Aorta (tissue), 5 donors: ENCODE measurements at places on chromosomes 11 and 22. TPM values are rescaled to one million over a fixed set of nuclear protein-coding genes. Genes with fewer than 3 reads are reported as not detected.

- peak; percentile 45 for DNase-seq
Observed at GRCh38 chr11:1746956-1747752, 3.2 kb downstream of the IFITM10 start.

DNA sequence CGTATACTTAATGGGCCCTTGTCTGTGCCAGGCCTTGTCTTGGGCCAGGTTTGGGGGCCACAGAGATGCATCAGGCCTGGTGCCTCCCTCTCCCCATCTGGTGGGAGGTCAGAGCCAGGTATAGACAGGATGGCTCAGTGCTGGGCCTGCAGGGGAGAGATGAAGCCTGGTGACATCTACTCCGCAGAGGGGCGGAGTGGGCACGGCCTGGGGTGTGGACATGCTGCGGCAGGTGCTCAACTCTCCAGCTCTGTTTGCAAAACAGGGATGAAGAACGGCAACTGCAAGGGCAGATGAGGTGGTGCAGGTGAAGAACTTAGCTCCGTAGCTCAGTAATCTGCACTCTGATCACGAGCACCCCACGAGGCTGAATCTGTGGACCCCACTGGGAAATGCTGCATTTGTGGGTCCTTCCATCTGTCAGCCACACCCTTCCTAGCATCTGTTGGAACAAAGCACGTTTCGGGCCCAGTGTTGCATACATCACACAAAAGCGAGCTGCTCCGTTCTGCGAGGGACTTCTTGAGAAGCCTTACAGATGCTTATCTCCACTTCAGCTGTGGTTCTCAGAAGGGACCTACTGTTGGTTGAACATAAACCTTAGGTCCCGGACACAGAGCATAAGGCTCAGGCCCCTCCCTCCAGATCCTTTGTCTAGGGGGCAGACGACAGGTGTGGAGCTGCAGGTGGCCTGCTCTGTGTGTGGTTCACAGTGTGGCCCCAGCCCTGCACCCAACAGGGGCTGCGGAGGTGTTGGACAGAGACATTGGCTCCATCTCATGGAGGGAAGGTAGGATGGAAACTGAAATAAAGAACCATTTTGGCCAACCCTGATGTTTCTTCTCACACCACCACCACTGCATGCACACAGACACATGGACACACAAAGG, 78.3 kb downstream of the LRRC32 start:
- DNase-seq, result no peak

DNA sequence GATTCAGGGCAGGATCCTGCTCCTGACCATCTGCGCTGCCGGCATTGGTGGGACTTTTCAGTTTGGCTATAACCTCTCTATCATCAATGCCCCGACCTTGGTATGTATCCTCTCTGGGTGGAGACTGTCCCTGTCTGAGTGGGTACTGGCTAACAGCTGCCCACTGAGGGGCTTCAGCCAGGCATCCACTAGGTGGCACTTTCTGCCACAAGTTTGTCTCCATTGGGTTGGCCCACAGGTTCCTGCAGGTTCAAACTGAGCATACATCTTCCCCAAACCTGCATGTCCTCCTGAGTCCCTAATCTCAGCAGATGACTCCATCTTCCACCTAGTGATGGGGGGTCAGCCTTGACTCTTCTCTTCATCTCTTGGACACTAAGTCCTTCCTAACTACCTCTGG, 4.4 kb downstream of the SLC2A11 start:
- DNase-seq, result no peak

GRCh38 chr11:77046060-77046501, 11.9 kb downstream of the B3GNT6 start:
- DNase-seq, result no peak

DNA sequence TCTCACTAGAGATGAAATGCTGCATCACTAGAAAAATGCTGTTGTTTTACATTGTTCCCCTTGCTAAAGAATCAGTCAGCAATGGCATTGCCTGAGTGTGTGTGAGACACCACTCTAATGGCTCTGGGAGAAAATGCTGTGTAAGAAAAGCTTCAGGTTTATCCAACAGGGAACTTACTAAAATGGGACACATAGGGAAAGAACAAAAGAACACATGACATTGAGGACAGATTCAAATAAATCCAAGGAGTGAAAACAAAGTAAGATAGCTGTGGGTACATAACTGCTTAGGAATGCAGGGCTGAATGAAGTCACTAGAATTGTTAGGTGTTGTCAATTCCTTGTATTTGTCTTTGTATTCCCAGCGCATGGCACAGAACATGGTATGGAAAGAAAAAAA, 24.2 kb downstream of the BLID start:
- DNase-seq, result no peak

- no peak for DNase-seq
Observed at GRCh38 chr11:120853435-120853834, 170.5 kb upstream of the TBCEL start.

DNA sequence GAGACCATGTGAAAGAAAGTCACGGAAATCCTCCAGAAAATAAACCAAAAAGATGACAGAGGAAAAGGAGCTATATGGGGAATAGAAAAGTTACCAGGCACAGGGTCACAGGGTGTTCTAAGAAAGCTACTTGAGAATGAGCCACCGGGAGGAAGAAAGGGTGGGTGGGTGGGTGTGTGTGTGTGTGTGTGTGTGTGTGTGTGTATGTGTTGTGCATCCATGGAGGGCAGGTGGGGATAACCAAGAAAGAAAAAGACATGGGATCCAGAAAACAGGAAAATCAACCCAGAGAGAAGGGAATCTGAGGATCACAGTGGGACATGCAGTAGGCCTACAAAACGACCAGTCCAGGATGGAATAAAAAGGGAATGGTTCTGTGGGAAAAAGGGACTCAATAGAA, 3.7 kb downstream of the APOL2 start:
- DNase-seq, result no peak

GRCh38 chr11:111841370-111842053, 29.9 kb downstream of the ALG9 start:
- DNase-seq, result peak; percentile 94

The DCHS1 gene
- 60.8 TPM for total RNA-seq

The C11orf86 gene
- not detected for total RNA-seq

The APOBEC3H gene
- not detected for total RNA-seq

The FAM83F gene
- total RNA-seq, result 0.84 TPM

The MYBPC3 gene
- total RNA-seq, result 0.15 TPM
